ENCODE measurements at places on chromosomes 6 and 20.
A peak's percentile ranks its signal among the peaks of the same experiment; 100 is the strongest.

DNA sequence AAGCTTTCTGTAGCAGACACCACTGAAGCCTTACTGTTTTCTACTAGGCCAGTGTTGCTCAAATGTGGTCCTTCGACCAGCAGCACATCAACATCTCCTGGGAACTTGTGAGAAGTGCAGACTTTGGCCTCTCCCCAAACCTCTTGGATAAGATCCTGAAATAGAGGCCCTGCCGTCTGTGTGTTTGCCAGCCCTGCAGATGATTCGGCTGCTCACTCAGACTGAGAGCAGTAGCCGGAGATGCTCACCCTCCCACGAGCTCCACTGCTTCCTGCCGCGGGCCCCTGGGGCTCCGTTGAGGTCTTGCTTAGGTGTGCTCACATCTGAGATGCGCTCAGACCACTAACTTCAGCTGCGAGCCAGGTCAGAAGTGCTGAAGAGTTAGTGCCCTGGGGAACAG, 129.5 kb upstream of the SSTR4 start:
- peaks cover 8% of the 10 kb centered on the region for H3K4me1 ChIP-seq
- no peak overlapping the region for H3K4me3 ChIP-seq
- no peaks in the 10 kb centered on the region for H3K27me3 ChIP-seq

GRCh38 chr6:11132194-11132888, 20.8 kb upstream of the ERVFRD-1 start:
- no peak for DNase-seq
- H3K27ac ChIP-seq, result no peak overlapping the region
- no peak overlapping the region for H3K4me3 ChIP-seq
- H3K27me3 ChIP-seq, result no peaks in the 10 kb centered on the region
- H3K4me1 ChIP-seq, result peaks cover 56% of the 10 kb centered on the region

- no peaks in the 10 kb centered on the region for H3K27me3 ChIP-seq
- DNase-seq, result no peak
- H3K27ac ChIP-seq, result peak overlapping the region; percentile 89
- H3K36me3 ChIP-seq, result no peaks in the 10 kb centered on the region
Measured at GRCh38 chr20:47464380-47465101, 37.1 kb upstream of the NCOA3 start.

- no peaks in the 10 kb centered on the region for H3K36me3 ChIP-seq
- no peak overlapping the region for H3K4me3 ChIP-seq
- H3K27me3 ChIP-seq, result peaks cover 20% of the 10 kb centered on the region
- H3K27ac ChIP-seq, result no peak overlapping the region
- DNase-seq, result no peak
Measured at GRCh38 chr6:153976921-153977693, 61.9 kb upstream of the OPRM1 start.

GRCh38 chr6:128156321-128157111, 255.7 kb upstream of the THEMIS start:
- H3K27me3 ChIP-seq, result no peaks in the 10 kb centered on the region
- no peak overlapping the region for H3K4me3 ChIP-seq
- peaks cover 11% of the 10 kb centered on the region for H3K4me1 ChIP-seq
- H3K27ac ChIP-seq, result no peak overlapping the region
- H3K36me3 ChIP-seq, result no peaks in the 10 kb centered on the region

DNA sequence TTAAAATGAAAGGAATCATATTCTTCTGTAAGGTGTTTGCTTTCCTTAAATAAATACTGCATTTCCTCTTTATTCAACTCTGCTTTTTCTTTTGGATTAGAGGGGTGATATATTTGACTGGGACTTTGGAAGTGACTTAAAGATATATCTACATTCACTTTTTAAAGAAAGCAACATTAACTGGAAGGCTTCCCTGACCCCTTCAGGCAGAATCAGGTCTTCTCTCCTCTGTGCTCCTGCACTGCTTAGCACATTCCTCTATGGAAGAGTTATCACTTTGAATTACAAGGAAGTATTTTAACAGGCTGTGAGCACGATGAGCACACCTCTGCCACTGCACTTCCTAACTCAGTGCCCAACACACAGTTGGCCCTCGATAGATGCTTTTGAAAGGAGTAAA, 59.2 kb upstream of the POU3F2 start:
- no peaks in the 10 kb centered on the region for H3K36me3 ChIP-seq
- DNase-seq, result no peak
- no peaks in the 10 kb centered on the region for H3K4me1 ChIP-seq
- peaks cover 21% of the 10 kb centered on the region for H3K27me3 ChIP-seq

DNA sequence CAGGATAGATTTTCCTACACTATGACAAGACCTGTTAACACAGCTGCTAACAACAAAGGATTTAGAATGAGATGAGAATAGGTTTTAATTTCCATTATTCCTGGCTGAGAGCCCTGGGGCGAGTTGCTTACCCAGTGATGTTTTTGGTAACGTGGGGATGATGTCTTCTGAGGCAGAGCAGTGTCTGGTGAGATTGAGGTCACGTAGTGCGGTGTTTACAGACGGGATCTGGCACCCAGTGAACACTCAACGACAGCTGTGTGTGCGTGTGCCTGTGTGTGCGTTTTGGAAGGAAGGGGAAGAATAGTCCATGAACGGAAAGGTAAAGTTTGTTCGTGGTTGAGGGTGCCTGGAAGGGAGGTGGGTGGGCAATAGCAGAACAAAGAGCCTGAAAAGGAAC, 384.7 kb downstream of the C6orf118 start:
- no peak for DNase-seq
- no peak overlapping the region for H3K27ac ChIP-seq
- no peak overlapping the region for H3K4me3 ChIP-seq
- H3K36me3 ChIP-seq, result no peaks in the 10 kb centered on the region
- no peaks in the 10 kb centered on the region for H3K27me3 ChIP-seq

GRCh38 chr6:37357288-37357687, 3.5 kb downstream of the RNF8 start:
- H3K36me3 ChIP-seq, result peaks cover 4% of the 10 kb centered on the region
- no peak overlapping the region for H3K4me3 ChIP-seq
- no peaks in the 10 kb centered on the region for H3K27me3 ChIP-seq
- no peak for DNase-seq

DNA sequence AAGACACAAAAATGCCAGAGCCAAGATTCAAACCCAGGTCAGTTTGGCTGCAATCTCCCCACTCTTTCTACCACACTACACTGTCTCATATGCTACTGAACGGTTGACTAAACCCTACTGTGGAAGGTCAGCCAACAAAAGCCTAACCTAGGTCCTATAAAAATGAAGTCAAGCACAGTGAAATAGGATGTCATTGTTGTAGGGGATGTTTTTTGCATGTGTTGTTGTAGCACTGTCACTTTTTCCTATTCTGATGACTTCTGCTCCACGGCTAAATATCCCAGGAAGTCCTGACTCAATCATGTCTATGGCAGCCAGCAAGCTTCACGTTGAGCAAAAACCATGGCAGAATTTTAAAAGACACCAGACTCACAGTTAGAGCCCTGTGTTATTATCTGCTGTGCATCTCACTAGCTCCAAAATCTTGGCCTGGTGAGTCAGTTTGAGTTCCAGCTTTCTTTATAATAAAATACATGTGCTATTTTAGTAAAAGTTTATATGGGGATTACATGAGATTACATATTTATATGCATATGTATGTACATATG, 322.1 kb upstream of the NT5E start:
- H3K4me1 ChIP-seq, result peaks cover 27% of the 10 kb centered on the region
- peaks cover 15% of the 10 kb centered on the region for H3K27me3 ChIP-seq
- no peak overlapping the region for H3K4me3 ChIP-seq
- H3K27ac ChIP-seq, result no peak overlapping the region
- no peak for DNase-seq

- H3K4me3 ChIP-seq, result no peak overlapping the region
- no peak for DNase-seq
- peaks cover 39% of the 10 kb centered on the region for H3K4me1 ChIP-seq
- no peak overlapping the region for H3K27ac ChIP-seq
- no peaks in the 10 kb centered on the region for H3K36me3 ChIP-seq
Measured at GRCh38 chr6:81940451-81940985, 188.0 kb upstream of the TENT5A start.

DNA sequence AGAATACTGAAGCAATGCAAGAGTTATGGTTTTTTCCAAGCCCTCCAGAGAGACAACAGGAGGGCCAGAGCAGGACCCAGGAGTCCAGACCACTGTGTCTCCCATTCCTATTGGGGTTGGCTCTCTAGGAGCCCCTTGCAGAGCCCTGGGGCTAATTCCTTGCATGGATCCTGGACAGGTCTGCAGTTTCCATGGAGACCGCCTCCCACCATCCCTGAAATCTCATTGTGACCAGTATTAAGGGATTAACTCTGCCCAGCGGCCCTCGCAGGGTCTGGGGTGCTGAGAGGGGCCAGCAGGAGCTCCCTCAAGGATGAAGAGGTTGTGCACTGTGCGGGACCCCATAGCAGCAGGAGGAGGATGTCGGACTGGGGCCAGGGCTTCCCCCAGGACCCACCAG, 34.8 kb downstream of the HNF4A start:
- H3K27ac ChIP-seq, result no peak overlapping the region
- H3K36me3 ChIP-seq, result no peaks in the 10 kb centered on the region
- peak; percentile 80 for DNase-seq
- H3K27me3 ChIP-seq, result peaks cover 23% of the 10 kb centered on the region
- H3K4me1 ChIP-seq, result peaks cover 2% of the 10 kb centered on the region

GRCh38 chr6:2581011-2581410, 169.7 kb downstream of the MYLK4 start:
- no peak overlapping the region for H3K27ac ChIP-seq
- peaks cover 21% of the 10 kb centered on the region for H3K4me1 ChIP-seq
- no peaks in the 10 kb centered on the region for H3K27me3 ChIP-seq
- H3K36me3 ChIP-seq, result peaks cover 10% of the 10 kb centered on the region
- DNase-seq, result no peak

DNA sequence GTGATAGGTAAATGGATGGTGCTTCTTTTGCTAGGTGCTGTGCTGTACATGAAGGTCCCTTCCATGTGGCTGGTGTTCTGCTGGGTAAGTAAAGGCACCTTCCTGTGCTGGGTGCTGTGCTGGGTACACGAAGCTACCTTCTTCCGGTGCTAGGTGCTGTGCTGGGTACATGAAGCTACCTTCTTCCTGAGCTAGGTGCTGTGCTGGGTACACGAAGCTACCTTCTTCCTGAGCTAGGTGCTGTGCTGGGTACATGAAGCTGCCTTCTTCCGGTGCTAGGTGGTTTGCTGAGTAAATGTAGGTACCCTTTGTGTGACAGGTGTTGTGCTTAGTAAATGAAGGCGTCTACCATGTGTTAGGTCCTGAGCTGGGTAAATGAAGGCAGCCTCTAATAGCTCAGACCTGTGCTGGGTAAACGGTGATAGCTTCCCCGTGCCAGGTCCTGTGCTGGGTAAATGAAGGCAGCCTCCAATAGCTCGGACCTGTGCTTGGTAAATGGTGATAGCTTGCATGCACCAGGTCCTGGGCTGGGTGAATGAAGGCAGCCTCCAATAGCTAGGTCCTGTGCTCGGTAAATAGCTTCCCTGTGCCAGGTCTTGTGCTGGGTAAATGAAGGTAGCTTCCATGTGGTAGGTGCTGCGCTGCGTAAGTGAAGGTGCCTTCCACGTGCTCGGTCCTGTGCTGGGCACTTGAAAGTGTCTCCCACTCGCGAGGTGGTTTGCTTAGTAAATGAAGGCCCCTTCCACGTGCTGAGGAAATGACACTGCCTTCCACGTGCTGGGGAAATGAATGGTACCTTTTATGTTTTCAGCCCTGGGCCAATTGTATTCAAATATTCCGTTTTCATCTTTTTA, 115.5 kb downstream of the ERMARD start:
- peaks cover 6% of the 10 kb centered on the region for H3K4me1 ChIP-seq
- no peak overlapping the region for H3K27ac ChIP-seq
- no peak for DNase-seq
- no peak overlapping the region for H3K4me3 ChIP-seq

GRCh38 chr6:134938896-134939295, 11.0 kb downstream of the ALDH8A1 start:
- DNase-seq, result no peak
- no peak overlapping the region for H3K27ac ChIP-seq
- H3K36me3 ChIP-seq, result no peaks in the 10 kb centered on the region
- peaks cover 22% of the 10 kb centered on the region for H3K4me1 ChIP-seq
- no peak overlapping the region for H3K4me3 ChIP-seq
- no peaks in the 10 kb centered on the region for H3K27me3 ChIP-seq
